ENCODE measurements at places on chromosomes 6 and 20.

GRCh38 chr6:2790588-2791449 lies 25.6 kb downstream of the WRNIP1 start:
- peak; percentile 13 for DNase-seq

GRCh38 chr6:40822619-40823018 lies 216.4 kb downstream of the UNC5CL start:
- DNase-seq = no peak

DNA sequence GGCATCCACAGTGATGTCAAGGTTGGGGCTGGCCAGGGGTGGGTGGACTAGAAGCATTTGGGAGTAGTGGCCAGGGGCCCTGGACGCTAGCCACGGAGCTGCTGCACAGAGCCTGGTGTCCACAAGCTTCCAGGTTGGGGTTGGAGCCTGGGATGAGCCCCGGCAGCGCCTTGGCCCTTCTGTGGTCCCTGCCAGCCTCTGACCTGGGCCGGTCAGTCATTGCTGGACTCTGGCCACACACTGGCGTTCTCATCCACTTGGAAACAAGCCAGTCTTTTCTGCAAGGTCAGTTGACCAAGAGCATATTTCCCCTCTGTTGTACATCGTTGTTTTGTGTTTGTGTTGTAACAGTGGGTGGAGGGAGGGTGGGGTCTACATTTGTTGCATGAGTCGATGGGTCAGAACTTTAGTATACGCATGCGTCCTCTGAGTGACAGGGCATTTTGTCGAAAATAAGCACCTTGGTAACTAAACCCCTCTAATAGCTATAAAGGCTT lies 8.4 kb downstream of the PSMA7 start:
- no peak for DNase-seq

GRCh38 chr6:136736281-136736960 lies 55.9 kb downstream of the MAP3K5 start:
- DNase-seq = no peak

DNA sequence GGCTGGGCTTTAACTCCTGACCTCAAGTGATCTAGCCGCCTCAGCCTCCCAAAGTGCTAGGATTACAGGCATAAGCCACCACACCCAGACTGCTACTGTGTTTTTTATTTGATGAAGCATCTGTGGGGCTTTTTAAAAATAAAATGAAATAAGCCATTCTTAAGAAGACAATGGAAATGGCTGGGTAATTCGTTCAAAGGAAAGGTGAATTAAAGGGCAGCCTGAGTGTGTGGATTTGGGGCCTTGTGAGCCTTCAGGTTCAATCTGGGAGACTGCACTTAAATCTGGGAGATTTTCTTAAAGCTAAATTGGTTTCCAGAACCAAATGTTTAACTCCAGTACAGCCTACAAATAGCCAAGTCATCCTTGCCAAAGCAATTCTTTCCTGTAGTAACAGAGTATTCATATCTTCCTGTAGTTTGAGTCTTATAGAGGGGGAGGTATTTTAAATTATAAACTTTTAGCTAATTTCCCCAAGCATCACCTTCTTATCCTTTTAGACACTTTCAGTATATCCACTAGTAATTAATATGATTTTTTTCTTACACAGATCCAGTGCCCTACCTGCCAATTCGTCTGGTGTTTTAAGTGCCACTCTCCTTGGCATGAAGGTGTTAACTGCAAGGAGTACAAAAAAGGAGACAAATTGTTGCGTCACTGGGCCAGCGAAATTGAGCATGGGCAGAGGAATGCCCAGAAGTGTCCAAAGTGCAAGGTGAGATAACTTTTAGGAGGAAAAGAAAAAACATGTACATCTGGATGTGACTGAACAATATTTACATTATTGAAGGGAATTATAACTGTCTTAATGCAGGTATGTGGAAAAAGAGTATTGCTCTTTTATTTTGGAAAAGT lies 95.4 kb downstream of the RNF217 start:
- no peak for DNase-seq

DNA sequence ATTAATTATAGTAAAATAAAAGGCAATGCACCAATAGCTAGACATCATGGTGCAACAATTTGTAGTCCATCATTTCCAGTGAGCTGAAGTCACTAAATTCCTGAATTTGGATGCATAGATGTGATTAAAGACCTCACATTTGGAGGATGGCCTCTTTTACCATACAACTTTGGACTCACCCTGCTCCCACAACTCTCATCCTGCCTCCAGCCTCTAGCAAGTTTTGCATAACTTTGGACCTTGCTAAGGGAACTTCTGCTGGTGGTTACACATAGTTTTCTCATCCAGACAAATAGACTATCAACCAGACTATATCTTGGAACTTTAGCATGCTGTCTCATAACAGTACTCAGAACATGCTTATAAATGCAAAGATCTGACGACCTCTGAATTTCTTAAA lies 12.8 kb upstream of the ELOVL2 start:
- DNase-seq = no peak

DNA sequence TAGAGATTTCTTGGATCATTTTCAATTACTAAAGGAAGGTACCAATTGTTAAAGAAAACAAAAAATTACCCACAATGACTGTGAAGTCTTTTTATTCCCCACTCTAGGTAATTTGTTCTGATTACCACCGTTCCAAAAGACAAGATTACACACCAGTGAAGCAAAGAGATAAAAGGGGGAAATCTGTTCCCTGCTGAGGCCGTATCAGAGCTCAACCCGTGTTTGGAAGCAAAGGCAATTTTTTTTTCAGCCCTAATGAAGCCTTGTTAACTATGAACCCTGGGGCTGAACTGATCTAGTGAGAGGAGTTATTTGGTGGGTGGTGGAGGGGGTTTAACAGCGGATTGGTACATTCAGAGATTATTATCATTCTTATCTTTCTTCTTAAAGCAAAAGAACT lies 128.5 kb downstream of the ALDH8A1 start:
- DNase-seq = no peak

- no peak for DNase-seq
Measured at GRCh38 chr6:16183187-16183664, 54.3 kb downstream of the MYLIP start.

DNA sequence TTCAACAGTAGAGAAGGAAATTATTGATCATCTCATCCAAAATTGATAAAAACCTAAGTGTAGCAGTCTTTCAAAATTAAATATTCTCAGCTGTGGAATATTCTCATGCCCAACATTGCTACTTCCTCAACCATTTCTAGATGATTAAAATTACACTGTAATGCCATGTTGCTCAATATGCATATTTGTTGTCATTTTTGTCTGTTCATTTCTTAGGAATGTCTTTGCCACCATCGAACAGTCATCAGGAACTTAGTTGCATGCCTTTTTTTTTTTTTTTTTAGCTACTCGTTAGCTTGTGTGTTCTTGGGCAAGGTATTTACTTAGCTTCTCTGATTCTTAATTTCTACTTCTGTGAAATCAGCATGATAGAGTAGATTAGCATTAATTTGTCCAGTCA lies 188.6 kb downstream of the DTNBP1 start:
- DNase-seq = no peak

DNA sequence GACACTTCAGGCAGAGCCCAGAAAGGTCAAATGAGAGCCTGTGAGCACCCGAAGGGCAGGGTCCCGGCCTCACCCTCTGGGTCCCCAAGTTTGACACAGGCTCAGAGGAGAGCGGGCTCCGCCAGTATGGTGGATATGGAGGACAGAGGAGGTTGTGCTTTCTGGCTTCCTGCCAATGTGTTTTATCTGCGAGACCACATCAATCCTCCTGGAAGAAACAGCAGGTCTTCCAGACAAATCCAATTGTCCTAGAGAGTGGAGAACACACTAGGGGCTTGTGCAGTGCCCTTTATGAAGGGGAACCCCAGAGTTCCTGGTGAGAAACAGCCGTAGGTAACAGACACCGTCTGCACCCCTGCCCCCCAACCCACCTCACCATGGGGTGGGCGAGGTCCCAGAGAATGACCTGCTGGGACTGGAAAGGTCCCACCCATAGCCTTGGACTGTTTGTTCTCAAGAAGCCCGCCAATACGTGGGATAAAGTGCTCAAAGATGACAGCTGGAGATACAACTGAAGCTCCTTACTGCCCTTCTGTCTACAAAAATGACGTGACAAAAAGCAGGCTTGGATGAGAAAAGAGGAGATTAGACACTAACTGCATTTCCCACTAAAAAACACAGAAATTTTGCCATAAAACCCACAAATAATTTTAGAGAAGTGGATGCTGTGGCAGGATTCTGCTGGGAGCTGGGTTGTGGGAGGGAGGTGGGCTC lies 23.9 kb upstream of the SSTR4 start:
- DNase-seq = no peak

DNA sequence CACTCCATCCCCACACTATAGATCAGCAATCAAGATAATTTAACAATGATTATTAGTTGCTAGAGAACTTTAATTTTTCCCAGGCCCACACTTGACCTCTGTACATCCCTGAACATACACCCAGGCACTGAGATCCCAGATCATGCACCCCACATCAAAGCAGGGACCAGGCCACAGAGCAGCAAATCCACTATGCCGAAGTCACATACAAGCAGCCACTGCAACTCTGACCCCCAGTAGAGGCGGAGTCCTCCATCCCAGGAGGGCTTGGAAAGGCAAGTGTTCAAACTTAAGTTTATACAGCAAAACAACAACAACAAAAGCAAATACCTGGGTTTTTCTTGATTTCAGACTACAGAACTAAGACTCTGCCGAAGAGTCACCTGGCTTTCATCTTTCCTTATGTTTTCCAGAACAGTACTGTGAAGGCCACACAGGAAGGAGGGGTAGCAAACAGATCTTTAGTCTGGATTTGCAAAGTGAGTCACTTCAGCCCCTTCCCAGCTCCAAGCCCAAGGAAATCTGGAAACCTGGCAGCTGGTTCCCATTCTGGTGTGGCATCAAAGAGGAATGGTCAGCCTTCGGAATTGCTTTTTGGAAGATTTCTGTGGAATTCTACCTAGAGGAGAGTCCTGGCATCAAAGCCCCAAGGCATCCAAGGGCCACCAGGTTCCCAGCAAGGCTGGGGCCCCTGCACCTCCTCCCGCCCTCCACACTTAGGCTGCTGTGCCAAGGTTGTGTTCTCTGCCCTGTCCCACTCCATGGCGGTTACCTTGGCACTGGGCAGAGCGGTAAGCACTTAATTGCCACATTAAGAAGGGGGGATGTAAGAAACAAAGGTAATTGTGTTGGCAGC lies 7.3 kb downstream of the JAG1 start:
- DNase-seq = no peak

DNA sequence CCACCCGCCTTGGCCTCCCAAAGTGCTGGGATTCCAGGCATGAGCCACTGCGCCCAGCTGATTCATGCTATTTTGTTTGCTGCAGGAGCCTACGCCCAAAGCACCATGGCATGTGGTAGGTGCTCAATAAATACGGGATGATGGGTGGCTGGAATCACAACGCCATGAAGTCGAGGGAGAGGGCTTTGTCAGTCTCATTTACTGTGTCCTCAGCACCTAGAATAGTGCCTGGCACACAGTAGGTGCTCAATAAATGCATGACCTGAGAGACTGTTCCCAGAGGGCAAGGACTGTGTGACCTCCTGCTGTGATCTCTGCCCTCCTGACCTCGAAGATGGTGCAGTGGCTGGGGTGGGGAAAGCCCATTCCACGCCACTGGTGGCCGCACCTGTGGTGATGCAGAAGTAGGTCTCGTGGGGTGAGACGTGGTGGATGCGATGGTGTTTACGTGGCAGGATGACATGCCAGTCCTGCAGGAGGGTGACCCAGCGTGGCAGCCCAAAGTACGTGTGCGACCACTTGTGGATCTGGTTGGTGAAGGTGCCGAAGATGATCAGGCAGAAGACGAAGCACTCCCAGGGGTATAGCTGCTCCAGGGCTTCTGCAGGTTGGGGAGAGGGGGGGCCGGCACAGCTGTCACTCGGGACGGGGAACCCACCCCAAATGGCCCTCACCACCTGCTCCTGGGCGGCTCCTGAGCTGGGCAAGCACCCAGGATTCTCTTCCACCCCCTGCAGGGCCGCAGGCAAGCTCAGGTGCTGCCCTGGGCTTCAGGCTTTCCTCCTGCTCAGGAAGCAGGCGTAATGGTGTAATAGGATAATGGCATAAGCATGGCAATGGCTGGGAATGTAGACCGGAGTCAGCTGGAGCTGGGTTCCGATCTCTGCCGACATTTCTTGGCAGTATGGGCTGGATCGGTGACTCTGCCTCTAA lies 14.9 kb upstream of the UBE2V1 start:
- no peak for DNase-seq

DNA sequence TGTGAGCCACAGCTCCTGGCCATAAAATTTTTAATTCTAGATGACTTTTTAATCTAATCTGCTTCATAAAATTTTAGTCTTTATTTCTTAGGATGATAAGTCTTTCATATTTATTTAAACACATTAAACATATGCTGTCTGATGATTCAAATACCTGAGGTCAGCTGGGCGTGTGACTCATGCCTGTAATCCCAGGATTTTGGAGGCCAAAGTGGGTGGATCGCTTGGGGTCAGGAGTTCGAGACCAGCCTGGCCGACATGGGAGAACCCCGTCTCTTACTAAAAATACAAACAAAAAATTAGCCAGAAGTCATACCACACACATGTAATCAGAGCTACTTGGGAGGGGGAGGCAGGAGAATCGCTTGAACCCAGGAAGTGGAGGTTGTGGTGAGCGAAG lies 53.1 kb downstream of the RBM24 start:
- no peak for DNase-seq

- DNase-seq = no peak
Measured at GRCh38 chr6:116764961-116765841, at the start of gene FAM162B. FAM162B (minus strand) TSS chr6:116765719; CDS start chr6:116765576, 143 bp downstream.

GRCh38 chr6:86273936-86274335 lies 631.2 kb upstream of the SYNCRIP start:
- no peak for DNase-seq

- no peak for DNase-seq
Measured at GRCh38 chr6:15796844-15797243, 134.0 kb upstream of the DTNBP1 start.

DNA sequence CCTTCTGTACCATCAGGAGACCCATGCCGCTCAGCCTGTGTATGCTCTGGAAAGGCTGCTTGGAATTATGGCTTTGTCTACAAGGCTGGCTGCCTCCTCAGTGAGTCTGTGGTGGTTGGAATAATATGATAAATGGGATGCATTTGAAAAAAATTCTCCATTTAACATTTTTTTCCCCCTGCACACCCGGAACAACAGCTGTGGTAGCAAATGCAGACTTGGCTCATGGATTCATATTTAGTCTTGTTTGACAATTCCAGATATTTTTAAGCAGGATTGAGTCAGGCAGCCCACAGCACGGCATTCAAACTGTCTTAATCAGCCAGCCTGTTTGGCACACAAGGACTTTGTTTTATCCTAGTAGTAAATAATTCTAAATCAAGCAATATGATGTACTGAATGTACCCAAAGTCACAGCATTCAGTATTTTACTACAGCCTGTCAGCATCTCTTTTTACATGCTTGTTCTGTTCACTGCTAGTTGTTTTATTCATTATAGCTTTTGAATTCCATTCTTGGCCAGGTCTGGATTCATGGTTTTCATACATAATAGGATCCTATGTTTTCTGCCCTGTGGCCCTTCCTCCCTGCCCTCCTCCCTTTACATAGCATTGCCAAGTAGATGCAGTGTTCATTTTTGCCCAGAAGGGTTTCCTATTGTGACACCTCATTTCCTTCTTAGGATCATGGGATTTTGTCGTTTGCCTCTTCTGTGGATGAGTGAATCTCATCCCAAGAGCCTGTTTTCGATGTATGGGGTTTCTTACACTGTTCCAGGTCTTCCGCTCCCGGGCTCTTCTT lies 68.1 kb downstream of the LRRC1 start:
- DNase-seq = no peak

- DNase-seq = no peak
Measured at GRCh38 chr6:1322696-1323219, 10.9 kb downstream of the FOXQ1 start.

All from effector CD8-positive, alpha-beta T cell (primary cell).